ENCODE measurements at places on chromosomes 2 and 18.

GRCh38 chr18:80204142-80204541 lies 43.2 kb downstream of the PARD6G start:
- DNase-seq: no peak

GRCh38 chr18:12571630-12572029 lies 86.3 kb downstream of the SPIRE1 start:
- DNase-seq: peak; percentile 64

DNA sequence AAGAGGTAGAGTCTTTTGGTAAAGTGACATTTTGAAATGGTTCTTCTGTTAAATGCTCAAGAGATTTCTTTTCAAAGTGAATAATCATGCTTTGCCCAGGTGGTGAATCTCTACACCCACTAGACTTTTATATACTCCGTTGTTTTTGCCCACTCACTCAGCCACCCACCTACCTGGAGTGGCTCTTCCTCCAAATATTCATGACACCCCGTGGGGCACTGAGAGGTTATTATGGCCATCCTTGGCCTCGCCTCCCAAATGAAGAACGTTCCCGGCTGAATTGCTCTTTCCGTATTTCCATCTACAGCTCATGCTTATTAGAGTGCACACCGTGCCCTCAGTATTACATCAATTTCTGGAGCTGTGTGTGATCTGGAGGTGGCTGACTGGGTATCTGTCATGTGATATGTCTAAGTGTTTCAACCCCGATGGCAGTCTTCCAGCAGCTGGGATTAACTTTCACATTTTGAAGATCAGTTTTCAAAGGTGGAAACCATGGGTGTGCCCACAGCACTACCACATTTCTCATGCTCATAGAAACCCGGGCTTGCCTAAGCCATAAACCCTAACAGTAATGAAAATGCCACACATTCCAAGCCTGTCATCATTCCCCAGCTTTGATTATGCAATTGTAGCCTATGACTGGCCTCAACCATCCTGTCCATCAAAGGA lies 406.6 kb upstream of the MMADHC start:
- DNase-seq: peak; percentile 35

GRCh38 chr18:79466591-79466990 lies 70.9 kb downstream of the NFATC1 start:
- DNase-seq: no peak
